ENCODE measurements at places on chromosomes 7 and 10.

DNA sequence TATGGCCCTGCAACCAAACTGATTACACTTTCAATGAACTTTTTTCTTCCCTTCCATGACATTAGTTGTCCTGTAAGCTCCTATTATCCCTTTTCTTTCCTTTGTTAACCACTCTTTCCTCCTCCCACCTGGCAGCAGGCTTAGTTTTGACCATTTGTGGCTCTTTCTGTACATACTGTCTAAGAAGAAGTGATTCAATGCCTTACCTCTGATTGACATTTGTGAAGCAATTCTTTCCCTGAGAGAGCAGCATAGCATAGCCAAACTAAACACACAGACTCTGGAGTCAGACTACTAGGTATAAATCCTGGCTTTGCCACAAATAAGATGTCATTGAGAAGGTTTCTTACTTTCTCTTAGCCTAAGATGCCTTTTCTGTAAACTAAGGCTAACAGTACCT is 48.9 kb downstream of the AHR start:
- DNase-seq, result no peak

DNA sequence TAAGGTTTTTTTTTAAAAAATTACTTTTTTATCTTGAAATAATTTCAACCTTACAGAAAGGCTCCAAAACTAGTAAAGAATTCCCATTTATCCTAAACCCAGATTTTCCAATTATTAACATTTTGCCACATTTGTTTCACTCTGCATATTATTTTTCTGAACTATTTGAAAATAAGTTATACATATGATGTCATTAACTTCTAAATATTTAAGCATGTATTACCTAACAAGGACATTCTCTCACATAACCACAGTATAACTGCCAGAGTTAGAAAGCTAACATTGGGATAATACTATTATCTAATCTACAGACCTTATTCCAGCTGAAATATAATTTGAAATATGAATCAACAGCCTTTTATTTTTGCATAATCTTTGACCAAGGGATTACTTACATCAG is 65.8 kb downstream of the SLC18A2 start:
- DNase-seq, result no peak

- no peak for DNase-seq
Measured at GRCh38 chr7:80133361-80134114, 1.1 kb upstream of the GNAI1 start.

- DNase-seq, result no peak
Measured at GRCh38 chr7:131186816-131187215, 140.9 kb upstream of the MKLN1 start.

DNA sequence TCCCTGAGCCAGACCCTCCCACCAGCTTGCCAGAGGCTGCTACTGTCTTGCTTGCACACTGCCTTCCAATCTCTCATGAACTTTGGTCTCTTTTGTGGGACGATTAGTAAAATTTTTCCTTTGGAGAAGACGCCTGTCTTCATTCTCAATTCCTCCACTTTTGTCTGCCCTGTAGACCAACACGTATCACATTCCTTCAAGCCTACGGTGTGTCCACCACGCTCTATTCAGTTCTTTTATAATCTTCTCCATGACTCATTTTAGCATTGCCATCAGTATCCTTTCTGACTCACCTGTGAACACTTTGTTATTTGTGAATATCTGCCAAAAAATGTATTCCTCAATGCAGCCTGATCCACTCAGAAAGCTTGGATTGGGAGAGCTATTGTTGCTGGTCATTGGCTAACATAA is 1.4 kb downstream of the GIMAP5 start:
- peak; percentile 63 for DNase-seq

GRCh38 chr7:2522780-2523433 is 3.3 kb downstream of the LFNG start:
- peak; percentile 57 for DNase-seq

GRCh38 chr7:74104702-74105101 is 21.1 kb downstream of the LIMK1 start:
- DNase-seq, result no peak

DNA sequence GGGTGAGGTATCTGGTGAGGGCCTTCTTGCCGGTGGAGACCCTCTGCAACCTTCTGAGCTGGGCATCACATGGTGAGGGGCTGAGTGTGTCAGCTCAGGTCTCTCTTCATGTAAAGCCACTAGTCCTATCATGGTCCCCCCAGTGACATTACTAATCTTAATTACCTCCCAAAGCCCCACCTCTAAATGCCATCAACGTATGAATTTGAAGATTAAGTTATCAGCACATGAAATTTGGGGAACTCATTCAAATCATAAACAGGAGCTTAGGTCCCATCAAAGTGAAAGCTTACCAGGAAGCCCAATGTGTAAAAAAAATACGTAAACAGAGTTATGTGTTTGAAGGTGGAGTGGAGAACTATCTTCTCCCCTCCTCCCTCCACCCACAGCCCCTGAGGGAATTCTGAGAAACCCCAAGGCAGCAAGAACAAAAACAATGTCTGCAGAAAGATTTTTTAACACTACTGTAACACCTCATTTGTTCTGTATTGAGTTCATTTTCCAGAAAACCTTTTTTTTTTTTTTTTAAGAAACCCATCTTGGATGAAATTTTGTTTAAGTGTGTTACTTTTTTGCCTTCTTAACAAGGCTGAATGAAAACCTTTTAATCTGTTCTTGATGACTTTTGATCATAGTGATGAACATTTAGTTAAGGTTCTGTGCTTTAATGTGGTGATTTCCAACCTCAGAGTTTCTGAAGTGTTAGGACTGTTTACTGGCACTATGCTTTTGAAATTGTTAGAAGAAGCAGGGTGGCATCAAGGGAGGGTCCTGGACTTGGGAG is 19.1 kb upstream of the PCGF5 start:
- DNase-seq, result peak; percentile 63

DNA sequence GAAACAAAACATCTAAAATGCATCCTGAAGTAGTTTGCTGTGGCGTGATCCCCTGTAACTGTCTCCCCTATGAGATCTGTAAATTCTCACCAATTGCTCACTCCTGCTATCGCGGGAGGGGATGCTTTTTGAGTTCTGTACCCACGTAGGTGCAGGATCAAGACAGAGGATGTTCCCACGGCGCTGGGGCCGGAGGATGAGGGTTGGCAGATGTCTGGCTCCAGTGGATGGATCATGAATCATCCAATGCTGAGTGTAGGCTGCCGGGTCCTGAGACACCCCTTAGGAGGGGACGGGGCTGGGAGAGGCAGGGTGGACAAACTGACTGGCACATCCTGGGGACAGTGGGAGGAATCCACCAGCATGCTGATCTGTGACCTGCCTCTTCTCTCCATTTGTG is 224.4 kb downstream of the USP6NL start:
- DNase-seq, result no peak

- DNase-seq, result peak; percentile 78
Measured at GRCh38 chr7:70829221-70830059, 302.5 kb upstream of the GALNT17 start.

- peak; percentile 37 for DNase-seq
Measured at GRCh38 chr7:101058355-101058754, 26.9 kb upstream of the TRIM56 start.

- DNase-seq, result no peak
Measured at GRCh38 chr7:66629222-66630062, 761 bp downstream of the KCTD7 start.

DNA sequence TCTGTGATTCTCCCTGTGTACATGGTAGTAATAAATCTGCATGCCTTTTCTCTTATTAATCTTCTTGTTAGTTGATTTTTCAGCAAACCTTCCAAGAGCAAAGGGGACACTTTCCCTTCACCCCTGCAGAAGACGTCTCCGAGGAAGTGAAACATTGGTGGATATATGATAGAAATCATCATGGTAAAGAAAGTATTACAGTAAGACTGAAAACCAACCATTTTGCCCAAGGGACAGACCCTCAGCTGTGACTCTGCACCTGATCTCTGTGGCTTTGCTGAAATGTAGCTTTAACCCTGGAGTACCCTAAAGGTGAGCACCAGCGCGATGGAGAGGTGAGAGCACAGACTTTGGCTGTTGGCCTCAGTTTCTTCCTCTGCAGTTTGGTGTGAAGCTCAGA is 32.8 kb upstream of the MYO3A start:
- no peak for DNase-seq

GRCh38 chr10:113647812-113648211 is 16.0 kb downstream of the NRAP start:
- DNase-seq, result no peak

DNA sequence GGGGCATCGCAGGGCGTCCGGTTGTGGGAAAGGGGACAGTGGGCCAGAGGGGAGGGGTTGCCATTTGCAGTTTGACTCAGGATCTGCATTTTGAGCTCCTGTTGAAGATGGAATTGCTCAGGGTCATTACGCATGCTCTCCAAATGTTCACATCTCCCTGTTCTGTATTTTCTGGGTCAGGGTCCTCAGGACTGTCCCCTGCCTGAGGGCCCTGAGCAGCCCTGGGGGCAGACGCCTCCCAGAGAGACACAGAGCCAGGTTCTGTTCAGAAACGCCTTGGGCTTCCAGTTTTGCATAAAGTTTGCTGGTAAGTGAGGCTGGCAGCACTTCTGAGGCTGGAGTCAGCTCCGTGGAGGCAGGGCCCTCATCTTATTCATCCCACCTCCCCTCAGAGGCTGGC is 34.1 kb upstream of the NUB1 start:
- DNase-seq, result no peak

- DNase-seq, result no peak
Measured at GRCh38 chr10:110637558-110638053, 6.5 kb upstream of the RBM20 start.

- no peak for DNase-seq
Measured at GRCh38 chr10:72688208-72688651, 3.7 kb upstream of the MCU start.

DNA sequence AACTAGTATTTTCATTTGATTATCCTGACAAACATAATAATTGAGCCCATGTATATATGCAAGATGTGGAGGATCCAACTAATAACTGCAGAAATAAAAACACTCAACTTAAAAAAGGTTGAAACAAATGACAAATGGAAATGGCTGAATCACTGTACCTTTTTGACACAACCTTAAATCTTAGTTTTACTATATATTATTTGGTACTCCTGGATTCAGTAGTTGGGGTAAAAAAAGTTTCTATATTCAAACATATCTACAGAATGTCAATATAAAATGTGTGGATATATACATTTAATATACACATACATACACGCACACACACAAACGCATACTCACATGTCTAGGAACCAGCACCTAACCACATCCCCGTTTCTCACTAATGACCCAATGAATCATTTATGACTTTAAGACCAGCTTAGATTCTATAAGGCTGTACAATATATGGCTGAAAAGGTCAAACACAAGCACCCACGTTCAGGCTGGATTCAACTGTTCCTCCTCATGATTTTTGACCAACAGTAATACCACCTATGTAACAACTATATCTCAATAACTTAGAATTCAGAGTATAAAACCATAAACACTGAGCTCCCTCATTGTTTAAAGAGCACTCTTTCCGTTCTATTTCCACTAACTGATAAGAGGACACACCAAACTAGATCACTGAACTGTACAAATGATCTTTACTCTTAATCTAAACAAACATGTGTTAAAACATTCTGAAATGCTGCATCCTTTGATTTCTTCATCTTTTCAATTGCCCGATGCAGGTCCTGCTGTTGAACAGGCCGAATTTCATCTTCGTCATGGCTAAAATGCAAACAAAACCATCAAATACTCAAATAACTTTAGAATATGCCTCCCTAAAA is 63.8 kb downstream of the ATAD1 start:
- peak; percentile 13 for DNase-seq

- no peak for DNase-seq
Measured at GRCh38 chr7:45088146-45088701, 545 bp downstream of the NACAD start.

- DNase-seq, result peak; percentile 21
Measured at GRCh38 chr7:149330914-149331567, 69.0 kb downstream of the ZNF783 start.

DNA sequence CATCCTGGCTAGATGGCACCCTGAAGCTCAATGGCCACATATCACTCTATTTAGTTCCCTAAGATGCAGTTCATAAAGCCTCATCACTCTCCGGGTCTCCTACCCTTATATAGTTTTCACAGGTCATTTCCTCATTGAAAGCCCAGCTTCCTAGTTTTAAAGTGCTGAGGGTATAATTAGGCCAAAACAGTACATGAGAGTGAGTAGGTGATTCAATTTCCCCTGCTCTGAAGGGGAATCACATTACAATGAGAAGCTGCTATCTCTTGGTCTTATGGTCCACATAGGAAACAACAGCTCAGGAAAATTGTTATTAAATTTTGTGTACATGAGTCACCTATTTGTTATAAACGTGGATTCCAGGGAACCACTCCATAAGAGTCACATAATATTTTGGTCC is 162.0 kb downstream of the SEMA3E start:
- no peak for DNase-seq

DNA sequence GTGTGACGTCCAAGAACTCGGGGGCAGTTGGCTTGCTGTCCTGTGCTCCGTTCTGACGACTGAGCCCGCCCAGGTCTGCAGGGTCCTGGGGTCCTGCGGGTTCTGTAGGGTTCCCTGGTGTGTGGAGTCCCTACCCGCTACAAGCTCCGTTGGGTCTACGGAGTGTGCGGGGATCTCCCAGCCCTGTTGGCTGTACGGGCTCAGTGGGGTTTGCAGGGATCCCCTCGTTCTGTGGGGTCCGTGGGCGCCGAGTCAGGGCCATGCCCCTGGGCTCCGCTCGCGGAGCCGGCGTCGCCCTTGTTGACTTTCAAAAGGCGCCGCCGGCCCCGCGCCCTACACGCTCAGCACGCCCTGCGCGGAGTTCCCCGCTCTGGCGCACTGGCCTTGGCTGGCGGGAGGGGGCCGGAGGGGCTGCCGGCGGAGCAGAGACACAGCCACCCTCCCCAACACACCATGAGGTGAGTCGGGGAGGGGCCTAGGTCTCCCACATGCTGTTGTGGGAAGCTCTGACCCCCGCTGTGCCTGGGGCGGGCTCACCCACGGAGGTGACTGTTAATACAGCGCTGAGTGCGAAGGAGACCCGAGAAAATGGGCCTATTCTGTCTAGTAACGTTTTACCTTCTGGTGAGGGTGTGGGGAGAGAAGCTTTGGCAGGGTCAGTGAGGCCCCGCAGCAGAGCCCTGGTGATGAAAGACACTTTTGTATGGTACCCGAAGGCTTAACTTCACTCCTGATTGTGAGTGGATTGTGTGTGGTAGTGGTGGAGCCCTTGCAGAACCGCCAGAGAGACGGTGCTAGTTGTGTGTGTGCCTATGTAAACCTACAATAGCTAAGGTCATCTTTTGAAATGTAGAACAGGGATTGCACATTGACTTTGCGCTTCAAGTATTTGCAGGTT is 8.1 kb downstream of the TASOR2 start:
- DNase-seq, result peak; percentile 62

DNA sequence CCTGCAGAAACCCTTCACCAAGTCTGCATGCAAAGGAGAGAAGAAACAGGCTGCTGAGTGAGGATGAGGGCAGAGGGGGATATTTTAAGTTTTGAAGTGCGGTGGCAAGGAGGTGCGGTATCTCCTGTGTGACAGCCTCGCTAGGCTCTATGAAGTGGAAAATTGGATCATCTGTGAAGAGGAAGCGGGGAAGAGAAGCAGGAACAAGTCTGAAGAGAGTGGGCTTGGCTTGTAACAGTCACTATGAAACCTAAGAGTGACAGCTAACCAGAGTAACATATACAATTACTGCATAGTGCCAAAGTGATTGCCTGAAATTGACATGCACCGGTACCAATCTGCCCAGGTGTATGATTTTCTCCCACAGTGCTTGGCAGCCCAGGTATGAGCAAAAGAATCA is 287.5 kb upstream of the KLF14 start:
- peak; percentile 60 for DNase-seq

All from activated CD4-positive, alpha-beta T cell treated with anti-CD3 and anti-CD28 coated beads, Interleukin-2, Interleukin-6, amounts not matched to agents 100 ng/mL and 50 ng/mL, durations not matched to agents 16 hours and 8 hours (primary cell).